Pulmonary artery endothelial cell (primary cell): ENCODE measurements at places on chromosomes 2 and 18.
A peak's percentile ranks its signal among the peaks of the same experiment; 100 is the strongest.

DNA sequence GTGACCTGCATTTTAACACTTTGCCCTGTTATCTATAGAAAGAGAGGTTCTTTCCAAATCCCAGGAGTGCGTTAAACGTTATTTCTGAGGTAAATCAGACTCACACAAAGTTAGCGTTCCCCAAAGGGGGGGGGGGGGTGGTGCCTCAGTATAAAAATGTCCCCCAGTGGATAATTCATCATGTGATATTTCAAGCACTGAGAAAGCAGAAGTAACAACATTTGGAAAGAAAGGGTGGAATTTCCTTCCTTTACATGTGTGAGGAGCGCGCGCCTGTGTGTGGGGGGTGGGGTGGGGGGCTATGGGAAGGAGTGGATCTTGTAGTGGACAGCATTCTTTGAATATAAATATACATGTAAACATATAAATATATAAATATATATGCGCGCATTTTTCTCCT, 630.9 kb downstream of the NYAP2 start:
- no peak for DNase-seq

DNA sequence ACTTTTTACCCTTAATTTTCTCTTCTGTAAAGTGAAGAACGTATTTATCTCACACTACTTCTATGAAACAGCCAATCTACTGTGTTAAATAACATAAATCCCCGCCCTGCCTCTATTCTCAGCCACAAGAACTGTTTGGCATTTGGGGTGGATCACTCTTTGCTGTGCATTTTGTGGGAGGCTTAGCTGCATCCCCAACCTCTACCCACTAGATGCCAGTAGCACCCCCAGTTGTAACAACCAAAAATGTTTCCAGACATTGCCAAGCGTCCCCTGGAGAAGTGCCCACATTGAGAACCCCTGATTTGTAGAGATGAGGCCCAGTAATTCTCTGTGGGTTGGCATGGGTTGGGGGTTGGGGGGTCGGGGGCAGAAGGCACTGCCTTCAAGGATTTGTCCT, 94.7 kb upstream of the BOD1L2 start:
- DNase-seq, result no peak

DNA sequence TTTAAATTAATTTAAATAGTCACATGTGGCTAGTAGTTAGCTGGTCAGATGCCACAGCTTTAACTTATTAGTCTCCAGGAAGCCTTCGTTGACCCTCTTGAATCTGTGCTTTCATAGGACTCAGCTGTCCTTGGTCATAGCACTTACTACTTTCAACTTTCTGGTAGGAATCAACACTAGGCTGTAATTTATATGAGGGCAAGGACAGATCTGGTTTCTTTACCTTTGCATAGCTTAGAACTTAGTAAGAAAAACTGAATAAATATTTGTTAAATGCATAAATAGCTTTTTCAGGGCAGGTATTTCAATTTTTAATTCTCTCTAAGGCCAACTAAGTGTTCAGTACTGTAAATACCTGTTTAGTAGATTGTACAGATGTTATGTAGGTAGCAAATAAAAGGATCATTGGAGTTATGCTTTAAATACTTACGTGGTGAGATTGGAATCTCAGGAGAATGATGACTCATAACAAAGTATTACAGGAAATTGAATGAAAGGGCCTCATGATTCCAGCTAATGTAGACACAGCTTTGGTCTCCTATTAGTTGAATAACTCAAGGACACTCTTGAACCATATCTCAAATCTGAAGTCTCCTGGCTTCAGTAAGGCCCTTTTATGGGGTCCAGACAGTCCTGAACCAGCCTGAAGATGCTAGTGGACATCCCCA, 2.6 kb downstream of the CLIP4 start:
- DNase-seq, result peak; percentile 60

DNA sequence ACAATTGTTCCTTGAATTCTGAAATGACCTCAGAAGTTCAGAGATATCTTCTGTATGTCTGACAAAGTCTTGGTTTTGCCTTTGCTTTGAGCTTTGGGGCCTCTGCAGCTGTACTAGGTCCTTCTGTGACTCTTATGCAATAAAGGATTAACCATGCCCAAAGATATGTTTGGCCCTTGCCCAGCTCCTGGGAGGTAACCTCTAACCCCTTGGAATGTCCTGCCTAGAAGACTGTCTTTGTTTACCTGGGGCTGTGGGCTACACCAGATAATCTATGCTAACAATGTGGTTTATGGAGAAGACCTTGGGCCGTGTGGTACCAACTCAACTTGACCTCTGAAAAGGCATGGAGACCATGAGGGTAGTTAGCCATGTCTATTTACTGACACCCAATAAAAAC, 140.9 kb upstream of the CAPN13 start:
- no peak for DNase-seq

- DNase-seq, result no peak
These were observed 198.1 kb downstream of the MCFD2 start for GRCh38 chr2:46717344-46718121.

DNA sequence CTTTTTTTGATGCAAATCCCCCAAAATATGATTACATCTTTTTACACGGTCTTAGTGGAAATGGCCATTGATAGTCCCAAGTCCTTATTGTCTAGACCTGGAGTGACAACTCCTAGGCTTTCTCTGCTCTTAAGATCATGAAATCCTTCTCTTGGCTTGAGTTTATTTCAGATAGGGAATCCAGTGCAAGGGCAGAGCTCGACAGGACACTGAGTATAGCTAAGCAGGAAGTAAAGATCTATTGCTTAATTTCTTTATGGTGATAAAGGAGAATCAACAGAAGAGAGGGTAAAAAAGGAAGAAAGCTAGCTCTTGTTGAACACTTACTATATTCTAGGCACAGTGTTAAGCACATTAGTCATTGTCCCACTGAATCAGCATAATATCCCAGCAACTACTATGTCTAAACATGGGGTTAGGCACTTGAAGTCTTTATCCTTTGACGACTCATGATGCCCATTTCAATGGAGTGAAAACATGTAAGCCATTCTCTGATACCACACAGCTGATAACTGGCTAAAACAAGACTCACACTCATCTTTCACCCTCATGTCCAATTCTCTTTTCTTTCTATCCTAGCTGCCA, 74.1 kb upstream of the LRATD1 start:
- no peak for DNase-seq

GRCh38 chr18:62715436-62715758, at the start of gene PHLPP1:
TSS of gene PHLPP1 (plus strand) at chr18:62715541. CDS start at chr18:62715684, 143 bp downstream.
- DNase-seq, result no peak

GRCh38 chr18:66473882-66474281, 130.0 kb downstream of the CDH19 start:
- no peak for DNase-seq
